A549 (cell line): ENCODE measurements at places on chromosomes 6 and 20. TPM values are rescaled to one million over a fixed set of nuclear protein-coding genes. Genes with fewer than 3 reads are reported as not detected.

COL21A1 gene
- polyA plus RNA-seq: 0.68 to 1.4 TPM (median 1.1 TPM) in 3 replicates

GRCh38 chr6:53426667-53427270, 78.0 kb upstream of the ELOVL5 start:
- no peak for DNase-seq

DNA sequence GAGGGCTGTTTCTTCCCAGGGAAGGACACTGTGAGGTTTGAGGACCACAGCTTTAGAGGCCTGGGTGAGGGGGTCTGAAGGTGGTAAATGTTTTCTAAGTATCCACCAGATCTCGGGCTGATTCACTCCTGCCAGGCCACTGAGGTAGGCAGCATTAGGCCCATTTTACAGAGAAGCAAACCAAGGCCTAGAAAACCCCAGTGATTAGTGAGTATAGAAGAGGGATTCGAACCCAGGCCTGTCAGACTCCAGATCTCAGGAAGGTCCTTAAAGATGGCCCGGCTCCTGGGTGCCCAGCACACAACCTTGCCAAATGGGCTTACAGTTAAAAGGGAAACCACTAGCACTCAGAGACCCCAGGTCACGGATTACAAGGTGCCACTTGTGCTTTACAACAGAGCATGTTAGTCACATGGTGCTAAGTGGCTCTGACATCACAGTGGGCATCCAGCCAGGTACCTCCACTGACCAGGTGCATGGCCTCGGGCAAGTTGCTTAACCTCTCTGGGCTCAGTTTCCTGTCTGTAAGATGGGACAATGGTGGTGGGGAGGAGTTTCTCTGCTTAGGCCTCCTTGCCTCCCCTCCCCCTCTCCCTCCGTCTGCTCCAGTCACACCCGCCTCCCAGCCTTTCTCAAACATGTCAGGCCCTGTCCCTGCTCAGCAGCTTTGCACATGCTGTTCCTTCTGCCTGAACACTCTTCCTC, 18.8 kb upstream of the SIRPA start:
- peak; percentile 31 for DNase-seq

MYO6 gene
- polyA plus RNA-seq: 7.7 to 10.8 TPM (median 9.5 TPM) in 3 replicates

- DNase-seq: no peak
Observed at GRCh38 chr20:9889270-9889981, 50.5 kb upstream of the PAK5 start.

- DNase-seq: peak; percentile 82
Observed at GRCh38 chr6:42782689-42783176, 881 bp downstream of the BICRAL start.

DNA sequence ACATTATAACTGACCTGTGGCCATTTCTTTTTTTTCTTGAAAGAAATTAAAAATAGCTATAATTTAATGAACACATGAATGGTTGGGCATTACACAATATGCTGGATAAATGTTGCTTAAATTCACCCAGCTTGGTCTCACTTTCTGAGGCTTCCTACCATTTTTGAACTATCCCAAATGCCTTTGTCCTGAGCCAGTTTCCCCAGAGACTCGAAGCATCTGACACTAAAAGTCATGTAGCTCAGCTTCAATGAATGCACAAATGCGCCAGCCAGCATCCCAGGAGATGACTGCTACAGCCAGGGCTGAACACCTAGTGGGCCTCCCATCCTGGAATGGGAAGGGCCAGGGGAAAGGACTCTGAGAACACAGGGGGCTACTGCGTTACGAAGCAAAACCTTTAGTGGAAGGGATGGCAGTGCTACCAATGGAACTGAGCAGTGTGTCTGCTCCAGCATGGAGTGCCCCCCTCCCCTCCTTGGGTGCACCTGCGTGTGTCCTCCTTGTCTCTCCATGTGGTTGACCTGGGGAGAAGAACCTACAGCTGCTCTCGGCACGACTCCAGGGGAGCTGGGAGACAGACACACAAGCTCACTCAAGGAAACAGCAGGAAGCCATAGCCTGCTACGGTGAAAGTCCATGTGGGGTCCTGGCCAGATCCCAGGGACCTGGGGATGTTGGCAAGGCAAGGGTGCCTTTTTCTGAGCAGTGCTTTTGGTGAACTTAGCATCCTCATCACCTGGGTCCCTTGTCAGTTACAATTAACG, 60.9 kb downstream of the IRF4 start:
- no peak for DNase-seq

DNA sequence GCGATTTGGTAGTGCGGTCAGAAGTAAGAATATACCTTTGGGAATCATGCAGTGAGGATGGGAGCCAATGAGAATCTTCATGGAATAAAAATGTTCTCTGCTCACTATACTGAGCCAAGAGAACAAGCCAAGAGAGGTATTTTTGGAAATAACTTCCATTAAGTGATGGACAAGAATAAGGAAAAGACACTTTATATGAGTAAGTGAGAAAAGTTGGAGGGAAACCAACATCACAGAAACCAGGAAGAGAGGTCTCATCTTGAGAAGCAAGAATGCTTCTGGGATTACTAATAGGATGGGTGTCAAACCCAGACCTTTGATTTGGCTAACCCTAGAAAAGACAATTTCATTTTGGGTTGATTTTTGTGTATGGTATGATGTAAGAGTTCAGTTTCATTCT, 181.2 kb upstream of the JAG1 start:
- no peak for DNase-seq

SLC32A1 gene
- polyA plus RNA-seq: not detected in 3 replicates

BCAS1 gene
- 1.2 to 1.4 TPM (median 1.3 TPM) in 3 replicates for polyA plus RNA-seq

- no peak for DNase-seq
Observed at GRCh38 chr20:55053389-55053788, 578.0 kb downstream of the DOK5 start.
